ENCODE measurements at places on chromosomes 7 and 10.

DNA sequence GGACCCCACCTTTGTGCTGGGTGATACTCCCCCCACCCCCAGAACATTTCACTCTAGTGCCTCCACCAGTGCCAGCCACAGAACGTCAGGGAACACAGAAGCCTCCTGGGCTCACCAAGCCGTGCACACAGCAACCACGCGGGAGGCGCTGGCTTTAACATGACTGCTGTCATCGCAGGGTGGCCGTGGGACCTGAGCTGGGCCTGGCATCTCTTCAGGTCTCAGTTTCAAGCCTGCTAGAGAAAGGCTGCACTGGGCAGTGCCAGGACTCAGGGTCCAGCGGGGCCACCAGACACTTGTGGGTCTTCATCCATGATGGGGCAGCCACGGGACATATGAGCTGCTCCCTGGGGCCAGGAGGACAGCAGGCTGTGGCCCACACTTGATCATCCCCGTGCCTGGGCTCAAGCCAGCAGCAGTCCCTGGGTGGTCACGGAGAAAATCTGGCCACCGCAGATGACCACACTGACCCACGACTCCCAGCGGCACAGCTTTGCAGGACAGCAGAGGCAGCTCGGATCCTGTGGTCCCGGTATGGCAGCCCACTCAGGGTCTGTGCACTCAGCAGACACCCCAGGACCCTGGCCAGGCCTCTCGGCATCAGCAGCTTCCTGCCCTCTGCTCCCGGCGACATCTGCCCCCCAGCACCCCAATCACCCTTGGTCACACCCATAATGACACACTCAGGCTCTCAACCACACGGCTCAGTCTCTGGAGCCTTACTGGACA, 44.2 kb downstream of the CAMK2B start:
- no peaks in the 10 kb centered on the region for H3K36me3 ChIP-seq
- H3K27me3 ChIP-seq = no peaks in the 10 kb centered on the region
- no peak overlapping the region for H3K27ac ChIP-seq
- no peaks in the 10 kb centered on the region for H3K4me1 ChIP-seq

DNA sequence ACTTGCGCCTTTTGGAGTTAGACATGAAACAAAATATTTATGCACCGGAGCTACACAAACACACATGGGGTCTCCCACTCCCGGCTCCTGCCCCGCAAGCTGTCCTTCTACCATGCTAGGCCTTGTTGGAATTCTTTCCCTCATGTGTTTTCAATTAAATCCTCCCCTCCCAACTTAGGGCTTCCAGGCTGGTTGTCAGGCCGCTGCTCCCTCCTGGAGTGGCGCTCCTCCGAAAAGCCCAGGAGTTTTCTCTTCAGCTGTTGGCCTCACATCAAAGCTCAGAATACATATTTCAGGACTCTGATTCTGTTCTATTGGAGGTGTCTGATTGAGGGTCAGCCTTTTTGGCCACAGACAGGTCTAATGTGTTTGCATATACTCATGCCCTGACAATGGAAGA, 113.3 kb downstream of the FANK1 start:
- H3K4me1 ChIP-seq = no peaks in the 10 kb centered on the region
- no peak overlapping the region for H3K27ac ChIP-seq
- DNase-seq = no peak
- H3K4me3 ChIP-seq = no peak overlapping the region
- H3K27me3 ChIP-seq = no peaks in the 10 kb centered on the region
- no peaks in the 10 kb centered on the region for H3K36me3 ChIP-seq

DNA sequence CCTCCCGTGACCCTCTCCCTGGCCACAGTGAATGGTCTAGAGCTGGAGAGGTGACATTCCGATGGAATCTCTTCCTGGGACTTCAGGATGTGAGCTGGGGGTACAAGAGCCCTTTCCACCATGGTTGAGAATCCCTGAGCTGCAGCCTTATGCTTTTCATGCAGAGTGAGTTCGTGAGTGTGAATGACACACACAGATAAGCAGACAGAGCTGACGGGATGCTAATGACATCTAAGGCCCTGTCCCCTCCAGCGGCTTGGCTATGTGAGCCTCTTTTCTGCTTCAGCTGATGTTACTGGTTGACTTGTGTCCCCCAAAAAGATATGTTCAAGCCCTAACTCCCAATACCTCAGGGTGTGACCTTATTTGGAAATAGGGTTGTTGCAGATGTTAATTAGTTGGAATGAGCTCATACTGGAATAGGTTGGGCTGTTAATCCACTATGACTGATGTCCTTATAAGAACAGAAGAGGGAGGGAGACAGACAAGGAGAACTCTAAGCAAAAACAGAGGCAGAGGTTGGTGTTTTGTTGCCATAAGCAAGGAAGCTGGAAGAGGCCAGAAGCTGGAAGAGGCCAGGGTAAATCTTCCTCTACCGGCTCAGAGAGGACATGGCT, 111.1 kb upstream of the AFAP1L2 start:
- no peaks in the 10 kb centered on the region for H3K36me3 ChIP-seq
- no peak overlapping the region for H3K4me3 ChIP-seq
- H3K4me1 ChIP-seq = peaks cover 18% of the 10 kb centered on the region
- no peaks in the 10 kb centered on the region for H3K27me3 ChIP-seq
- DNase-seq = no peak
- no peak overlapping the region for H3K27ac ChIP-seq

GRCh38 chr10:89217057-89217990, 10.2 kb upstream of the CH25H start:
- H3K4me3 ChIP-seq = no peak overlapping the region
- H3K4me1 ChIP-seq = peaks cover 13% of the 10 kb centered on the region
- DNase-seq = no peak
- H3K27ac ChIP-seq = no peak overlapping the region

- H3K36me3 ChIP-seq = no peaks in the 10 kb centered on the region
- H3K4me1 ChIP-seq = no peaks in the 10 kb centered on the region
Measured at GRCh38 chr7:25359471-25360059, 131.3 kb upstream of the NPVF start.

DNA sequence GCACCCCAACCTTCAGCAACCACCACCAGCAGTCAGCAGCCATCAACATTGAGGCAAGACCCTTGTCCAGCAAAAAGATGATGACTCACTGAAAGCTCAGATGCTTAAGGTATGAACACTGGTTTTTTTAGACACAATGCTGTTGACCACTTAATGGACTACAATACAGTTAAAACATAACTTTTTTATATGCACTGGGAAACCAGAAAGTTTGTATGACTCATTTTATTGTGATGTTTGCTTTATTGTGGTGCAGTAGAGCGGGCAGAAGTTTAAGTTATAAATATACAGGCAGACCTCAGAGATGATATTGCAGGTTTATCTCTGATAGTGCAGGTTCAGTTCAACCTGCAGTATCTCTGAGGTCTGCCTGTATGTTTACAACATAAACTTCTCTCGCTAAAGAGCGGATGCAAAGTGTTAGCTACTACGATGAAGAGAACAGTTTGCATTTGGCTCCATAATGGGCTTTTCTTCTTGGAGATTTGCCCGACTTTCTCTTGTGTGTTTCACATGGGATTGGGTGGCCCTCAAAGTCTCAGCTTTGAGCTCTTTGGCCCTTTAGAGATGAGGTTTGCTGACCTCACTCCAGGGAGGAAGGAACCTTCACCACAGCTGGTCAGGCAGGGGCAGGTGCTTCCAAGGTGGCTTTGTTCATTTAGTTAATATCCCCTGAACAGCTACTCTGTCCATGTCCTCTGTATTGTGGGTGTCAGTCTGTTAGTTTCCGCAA, 84.4 kb upstream of the SHH start:
- no peaks in the 10 kb centered on the region for H3K4me1 ChIP-seq
- no peak overlapping the region for H3K4me3 ChIP-seq
- no peak overlapping the region for H3K27ac ChIP-seq
- DNase-seq = no peak

- no peaks in the 10 kb centered on the region for H3K4me1 ChIP-seq
- no peak overlapping the region for H3K4me3 ChIP-seq
- DNase-seq = no peak
- H3K36me3 ChIP-seq = no peaks in the 10 kb centered on the region
Measured at GRCh38 chr10:89384474-89385340, 6.9 kb downstream of the IFIT1B start.

DNA sequence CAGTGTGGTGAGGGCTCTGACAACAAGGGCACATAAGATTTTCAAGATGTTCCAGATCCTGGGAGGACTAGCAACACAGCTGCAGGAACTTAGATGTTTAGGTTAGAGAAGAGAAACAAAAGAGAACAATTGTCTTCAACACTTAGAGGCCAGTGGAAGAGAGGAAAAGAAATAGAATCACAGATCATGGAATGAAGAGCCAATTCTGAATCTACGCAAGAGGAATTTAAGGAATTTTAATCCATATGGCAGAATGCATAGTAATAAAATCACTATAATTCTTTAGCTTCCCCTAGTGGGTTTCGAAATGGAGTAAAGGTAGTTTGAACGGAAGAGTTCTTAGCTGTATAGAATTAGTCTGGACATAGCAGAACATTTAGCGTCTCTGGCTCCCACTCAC, 114.6 kb upstream of the LRRTM3 start:
- DNase-seq = no peak
- H3K4me3 ChIP-seq = no peak overlapping the region
- H3K27me3 ChIP-seq = no peaks in the 10 kb centered on the region
- no peaks in the 10 kb centered on the region for H3K4me1 ChIP-seq
- no peaks in the 10 kb centered on the region for H3K36me3 ChIP-seq

GRCh38 chr7:47277321-47277781, 304.6 kb downstream of the TNS3 start:
- no peak overlapping the region for H3K27ac ChIP-seq
- H3K27me3 ChIP-seq = no peaks in the 10 kb centered on the region
- H3K36me3 ChIP-seq = peaks cover 18% of the 10 kb centered on the region
- no peaks in the 10 kb centered on the region for H3K4me1 ChIP-seq
- no peak for DNase-seq
- no peak overlapping the region for H3K4me3 ChIP-seq

GRCh38 chr10:129695671-129696070, 228.6 kb downstream of the MGMT start:
- no peak overlapping the region for H3K4me3 ChIP-seq
- H3K36me3 ChIP-seq = no peaks in the 10 kb centered on the region
- DNase-seq = no peak
- H3K4me1 ChIP-seq = no peaks in the 10 kb centered on the region
- H3K27me3 ChIP-seq = no peaks in the 10 kb centered on the region

DNA sequence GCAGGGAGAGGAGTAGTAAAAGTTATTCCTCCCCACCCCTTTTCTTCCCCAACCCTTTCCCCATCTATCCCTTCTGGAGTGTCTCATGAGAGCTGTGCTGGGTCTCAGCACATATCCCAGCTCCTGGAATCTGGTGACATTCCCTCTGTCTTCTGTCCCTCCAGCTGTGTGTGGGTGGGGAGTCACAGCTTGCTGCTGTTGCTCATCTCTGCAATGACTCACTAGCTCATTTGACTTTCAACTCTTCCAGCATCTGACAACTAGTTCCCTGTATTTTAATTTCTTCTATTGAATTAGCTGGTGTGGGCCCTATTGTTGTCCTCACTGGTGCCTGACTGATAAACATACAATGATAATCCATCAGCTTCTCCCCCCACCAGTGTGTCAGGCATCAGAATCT, 198.9 kb upstream of the AUTS2 start:
- no peak for DNase-seq
- H3K4me1 ChIP-seq = no peaks in the 10 kb centered on the region
- H3K4me3 ChIP-seq = no peak overlapping the region
- no peaks in the 10 kb centered on the region for H3K36me3 ChIP-seq
- H3K27me3 ChIP-seq = no peaks in the 10 kb centered on the region

- DNase-seq = peak; percentile 88
- H3K4me3 ChIP-seq = no peak overlapping the region
- peak overlapping the region; percentile 84 for H3K27ac ChIP-seq
- peaks cover 19% of the 10 kb centered on the region for H3K36me3 ChIP-seq
- H3K27me3 ChIP-seq = no peaks in the 10 kb centered on the region
Measured at GRCh38 chr10:116553378-116553980, 7.7 kb downstream of the PNLIP start.

DNA sequence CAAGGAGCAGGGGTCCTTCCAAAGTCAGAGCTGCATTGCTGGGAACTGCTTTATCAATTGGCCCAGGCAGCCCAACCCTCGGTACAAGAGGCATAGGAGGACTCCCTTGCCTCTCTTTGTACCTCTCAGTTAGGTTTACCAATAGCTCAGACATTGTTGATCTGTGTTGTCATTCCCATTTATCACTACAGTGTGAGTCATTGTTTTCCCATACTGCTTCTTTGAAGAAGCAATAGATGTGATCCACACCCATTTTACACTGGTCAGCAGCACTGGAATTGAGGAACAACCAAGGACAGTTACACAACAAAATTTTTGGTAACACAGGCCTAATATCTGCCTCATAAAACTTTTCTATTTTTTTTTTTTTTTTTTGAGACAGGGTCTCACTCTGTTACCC, 307.2 kb downstream of the SNX13 start:
- DNase-seq = no peak
- no peaks in the 10 kb centered on the region for H3K36me3 ChIP-seq
- no peaks in the 10 kb centered on the region for H3K4me1 ChIP-seq
- H3K27me3 ChIP-seq = no peaks in the 10 kb centered on the region
- no peak overlapping the region for H3K4me3 ChIP-seq
- no peak overlapping the region for H3K27ac ChIP-seq

Measured in pancreas (tissue), 10 donors.